ENCODE measurements at places on chromosomes 7 and 10.

GRCh38 chr7:151833691-151834090, 43.2 kb downstream of the PRKAG2 start:
- no peak for DNase-seq

DNA sequence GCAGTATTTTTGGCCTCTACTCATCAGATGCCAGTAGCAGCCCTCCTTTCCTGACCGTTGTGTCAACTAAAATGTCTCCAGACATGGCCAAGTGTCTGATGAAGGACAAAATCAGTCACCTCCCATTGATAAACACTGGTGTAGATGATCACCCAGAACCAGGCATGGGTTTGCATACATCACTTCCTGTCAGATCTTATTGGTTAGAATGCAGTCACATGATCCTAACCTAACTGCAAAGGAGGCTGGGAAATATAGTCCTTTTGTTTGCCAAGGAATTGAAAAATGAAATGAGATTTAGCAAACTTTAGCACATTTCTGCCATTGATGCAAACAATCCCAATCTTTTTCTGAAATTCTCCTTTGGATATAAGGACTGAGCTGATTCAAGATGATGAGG, 141.4 kb downstream of the BUB3 start:
- no peak for DNase-seq

DNA sequence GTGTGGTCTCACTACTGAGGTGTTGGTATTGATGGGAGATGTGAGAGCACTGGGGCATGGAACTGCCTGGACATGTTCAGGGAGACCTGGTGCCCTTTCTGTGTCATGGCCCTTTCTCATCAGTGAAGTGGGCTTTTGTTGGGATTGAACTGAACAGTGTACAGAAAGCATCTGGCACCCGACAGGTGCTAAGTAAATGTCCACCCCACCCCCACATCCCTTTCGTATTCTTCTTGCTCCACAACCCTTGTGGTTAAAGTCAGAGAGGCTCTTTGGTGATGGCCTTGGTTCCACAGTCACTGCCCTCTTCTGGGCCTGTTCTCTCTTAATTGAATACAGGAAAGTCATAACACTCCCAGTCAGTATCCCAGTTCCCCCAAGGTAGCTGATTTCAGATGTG, 5.4 kb downstream of the NOM1 start:
- DNase-seq = no peak

DNA sequence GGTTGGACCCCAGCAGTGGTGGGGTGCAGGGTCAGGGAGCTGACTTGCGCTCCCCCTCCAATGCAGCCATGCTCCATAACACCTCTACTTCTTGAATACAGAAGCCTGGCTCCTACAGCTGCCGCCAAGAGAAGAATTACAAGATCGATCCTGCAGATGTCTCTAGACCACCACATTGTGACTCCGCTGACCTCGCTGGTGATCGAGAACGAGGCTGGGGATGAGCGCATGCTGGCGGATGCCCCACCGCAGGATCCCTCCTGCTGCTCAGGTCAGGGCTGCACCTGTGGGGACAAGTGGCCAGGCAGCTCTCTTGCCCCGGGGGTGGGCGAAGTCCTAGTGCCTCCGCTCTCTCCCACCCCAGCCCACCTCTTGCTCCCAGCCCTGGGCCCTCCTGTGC, 31.7 kb downstream of the ITIH2 start:
- no peak for DNase-seq

GRCh38 chr10:132385389-132385667, 11.7 kb upstream of the PWWP2B start:
- DNase-seq = no peak

Measured in D341Med (cell line).